ENCODE measurements at places on chromosomes 5 and 9. TPM values are rescaled to one million over a fixed set of nuclear protein-coding genes. Genes with fewer than 3 reads are reported as not detected.

NME5 gene
- total RNA-seq: 0.71 TPM

DNA sequence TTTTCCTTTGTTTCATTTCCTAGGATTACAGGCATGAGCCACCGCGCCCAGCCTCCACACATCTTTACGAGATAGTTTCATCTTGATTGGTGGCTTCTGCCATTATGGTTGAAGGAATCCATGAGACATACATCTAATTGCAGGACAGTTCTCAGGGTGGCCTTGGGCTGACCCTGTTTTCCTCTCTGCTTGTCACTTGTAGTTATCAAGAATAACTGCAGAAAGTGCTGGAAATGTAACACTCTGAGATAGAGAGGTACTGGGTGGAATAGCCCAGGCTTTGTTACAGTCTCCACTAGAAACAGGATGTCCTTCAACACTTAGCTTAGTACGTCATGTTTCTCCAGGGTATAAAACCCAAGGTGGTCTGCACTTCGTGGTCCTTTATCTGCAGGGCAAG is 10.7 kb downstream of the UGT3A2 start:
- no peak for DNase-seq

DNA sequence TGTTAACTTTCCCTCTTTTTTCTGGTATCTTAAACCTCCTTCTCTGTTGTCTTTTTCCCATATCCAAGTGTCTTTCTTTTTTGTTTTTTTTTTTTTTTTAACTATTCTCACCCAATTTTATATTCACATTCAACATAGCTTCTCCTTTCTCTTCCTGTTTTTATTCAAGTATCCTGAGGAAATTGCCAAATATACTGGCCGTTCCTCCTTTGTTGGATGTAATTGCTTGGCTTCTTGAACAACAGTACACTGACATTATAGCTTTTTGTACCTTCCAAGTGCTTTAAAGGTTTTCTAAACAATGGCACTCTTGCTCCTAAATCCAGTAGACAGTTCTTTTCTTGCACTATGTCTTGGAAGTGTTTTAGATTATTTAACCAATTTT is 1146.8 kb downstream of the MAT2B start:
- no peak for DNase-seq

- DNase-seq: no peak
Observed at GRCh38 chr9:119761812-119762211, 392.6 kb upstream of the BRINP1 start.

- DNase-seq: no peak
Observed at GRCh38 chr5:72499730-72500129, 7.5 kb downstream of the ZNF366 start.
